ENCODE measurements at places on chromosomes 7 and 10.

DNA sequence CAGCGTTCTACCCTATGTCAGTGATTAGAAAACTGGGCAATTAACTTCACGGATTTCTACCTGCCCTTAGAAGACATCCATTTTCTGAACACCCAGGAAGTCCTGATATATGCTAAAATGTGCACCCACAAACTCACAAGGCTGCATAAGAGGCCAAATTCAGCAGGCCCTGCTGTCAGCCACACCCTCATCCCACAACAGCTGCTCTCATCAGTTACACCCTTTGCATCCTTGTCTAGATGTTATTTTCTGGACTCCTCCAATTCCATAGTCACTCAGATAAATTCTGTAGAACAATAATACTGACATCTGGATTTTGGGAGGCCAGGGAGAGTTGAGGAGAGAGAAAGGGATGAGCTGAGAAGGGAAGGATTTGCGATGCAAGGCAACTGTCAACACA lies 208.9 kb downstream of the TAX1BP1 start:
- no peak for DNase-seq

DNA sequence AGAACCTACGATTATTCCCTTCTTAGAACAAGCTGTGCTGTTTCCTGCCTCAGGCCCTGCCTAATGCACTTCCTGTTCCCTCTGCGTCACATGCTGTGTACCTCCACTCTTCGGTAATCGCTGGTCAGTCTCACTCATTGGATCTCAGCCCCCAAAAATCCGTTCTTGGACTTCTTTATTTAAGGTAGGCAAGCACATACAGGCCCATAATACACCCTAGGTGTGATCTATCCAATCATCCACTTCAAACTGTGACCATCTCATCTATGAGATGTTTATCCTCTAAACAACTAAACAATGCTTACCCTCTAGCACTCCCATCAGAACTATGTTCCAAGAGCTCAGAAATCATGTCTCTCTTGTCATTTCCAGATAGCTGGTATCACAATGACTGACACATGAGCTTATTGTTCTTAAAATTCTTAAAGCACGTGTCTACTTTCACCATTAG lies 83.9 kb downstream of the CADPS2 start:
- DNase-seq = no peak

DNA sequence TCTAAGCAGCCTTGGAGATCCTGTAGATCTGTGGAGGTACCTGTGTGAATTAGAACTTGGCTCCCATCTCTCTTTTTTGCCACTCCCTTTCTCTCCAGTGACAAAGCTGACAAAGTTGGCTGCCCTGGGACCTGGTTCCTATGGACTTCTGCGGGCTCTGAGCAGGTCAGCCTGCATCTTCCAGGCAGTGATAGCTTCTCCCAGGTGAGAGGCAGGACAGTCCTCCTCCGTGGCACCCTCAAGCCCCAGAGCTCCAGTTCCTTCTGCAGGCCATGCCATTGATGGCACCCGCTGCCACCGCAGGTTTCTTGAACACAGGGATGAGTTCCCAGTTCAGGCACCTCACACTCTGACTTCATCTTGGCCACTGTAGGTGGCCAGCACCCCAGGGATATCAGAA lies 73.5 kb upstream of the GRB10 start:
- DNase-seq = no peak

DNA sequence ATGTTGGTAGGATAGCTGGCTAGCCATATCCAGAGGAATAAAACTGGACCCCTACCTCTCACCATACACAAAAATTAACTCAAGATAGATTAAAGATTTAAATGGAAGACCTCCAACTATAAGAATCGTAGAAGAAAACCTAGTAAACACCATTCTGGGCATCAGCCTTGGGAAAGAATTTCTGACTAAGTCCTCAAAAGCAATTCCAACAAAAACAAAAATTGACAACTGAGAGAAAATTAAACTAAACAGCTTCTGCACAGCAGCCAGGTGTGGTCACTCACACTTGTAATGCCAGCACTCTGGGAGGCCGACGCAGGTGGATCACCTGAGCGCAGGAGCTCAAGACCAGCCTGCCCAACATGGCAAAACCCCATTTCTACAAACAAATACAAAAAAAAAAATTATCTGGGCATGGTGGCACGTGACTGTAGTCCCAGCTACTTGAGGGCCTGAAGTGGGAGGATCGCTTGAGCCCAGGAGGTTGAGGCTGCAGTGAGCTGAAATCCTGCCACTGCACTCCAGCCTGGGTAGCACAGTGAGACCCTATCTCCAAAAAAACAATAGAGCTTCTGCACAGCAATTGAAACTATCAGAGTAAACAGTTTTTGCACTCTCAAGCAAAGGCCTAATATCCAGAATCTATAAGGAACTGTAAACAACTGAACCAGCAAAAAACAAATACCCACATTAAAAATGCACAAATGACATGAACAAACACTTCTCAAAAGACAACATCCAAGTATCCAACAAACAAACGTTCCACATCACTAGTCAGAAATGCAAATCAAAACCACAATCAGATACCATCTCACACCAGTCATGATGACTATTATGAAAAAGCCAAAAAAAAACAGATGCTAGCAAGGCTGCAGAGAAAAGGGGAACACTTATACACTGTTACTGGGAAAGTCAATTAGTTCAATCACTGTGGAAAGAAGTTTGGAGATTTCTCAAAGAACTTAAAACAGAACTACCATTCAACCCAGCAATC lies 4.8 kb downstream of the CRPPA start:
- no peak for DNase-seq

DNA sequence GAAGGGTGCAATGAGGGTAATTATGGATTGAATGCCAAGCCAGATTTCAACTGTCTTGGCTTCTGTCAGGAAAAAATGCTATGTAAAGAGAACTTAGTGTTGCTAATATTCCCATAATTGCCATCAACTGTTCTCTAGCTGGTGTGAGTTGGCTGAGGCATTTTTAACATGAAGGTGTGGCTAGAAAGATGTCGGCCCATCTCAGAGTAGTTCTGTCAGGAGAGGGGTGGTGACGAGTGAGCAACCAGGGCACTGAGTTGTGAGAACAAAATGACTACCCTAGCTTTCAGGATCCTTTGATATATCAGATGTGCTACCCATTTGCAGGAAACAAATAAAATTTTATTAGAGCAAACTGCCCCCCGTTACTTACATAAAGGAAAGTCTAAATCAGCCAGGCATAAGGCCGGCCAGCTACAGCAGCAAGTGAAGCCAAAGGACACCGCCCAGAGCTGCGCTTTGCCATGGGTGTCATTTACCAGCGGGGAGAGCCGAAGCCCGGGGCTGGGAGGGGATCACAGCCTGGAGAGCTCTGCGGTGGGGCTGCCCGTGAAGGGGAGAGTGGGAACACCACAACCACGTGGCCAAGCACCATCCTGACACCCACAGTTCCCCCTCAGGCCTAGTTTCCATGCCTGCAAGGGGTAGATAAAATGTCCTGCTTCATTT lies 141.4 kb downstream of the ICA1 start:
- DNase-seq = no peak

GRCh38 chr10:49138361-49138891 lies 4.6 kb upstream of the FAM170B start:
- DNase-seq = no peak

GRCh38 chr7:44308596-44309270 lies 16.7 kb downstream of the CAMK2B start:
- DNase-seq = no peak

- no peak for DNase-seq
These were observed 2.1 kb downstream of the AVPI1 start for GRCh38 chr10:97684866-97685394.

- no peak for DNase-seq
These were observed 404.6 kb downstream of the LRMDA start for GRCh38 chr10:75836064-75836463.

GRCh38 chr7:90738249-90738648 lies 142.1 kb downstream of the CDK14 start:
- DNase-seq = no peak

- no peak for DNase-seq
These were observed 2.6 kb upstream of the CAMK2B start for GRCh38 chr7:44327981-44328380.

GRCh38 chr10:131760416-131761166 lies 140.2 kb upstream of the PPP2R2D start:
- no peak for DNase-seq

- DNase-seq = no peak
These were observed 35.8 kb upstream of the GRID1 start for GRCh38 chr10:86402283-86402941.

DNA sequence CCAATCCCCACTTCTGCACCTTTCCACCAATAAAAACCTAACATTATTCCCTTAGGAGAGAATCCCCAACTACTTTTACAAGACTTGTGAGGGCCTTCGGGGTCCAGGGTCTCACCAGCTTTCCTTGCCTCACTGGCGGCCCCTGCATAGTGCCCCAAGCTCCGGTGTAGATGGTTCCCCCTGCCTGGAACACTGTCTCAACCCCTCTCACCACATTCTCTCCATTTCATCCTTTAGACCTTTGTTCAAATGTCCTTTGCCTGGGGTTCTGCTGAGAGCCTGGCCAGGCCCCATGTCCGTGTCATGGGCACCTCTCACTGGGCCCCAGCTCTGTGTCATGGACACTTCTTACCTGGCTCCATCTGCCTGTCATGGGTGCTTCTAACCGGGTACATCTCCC lies 64.5 kb upstream of the SORCS3 start:
- DNase-seq = no peak

GRCh38 chr7:151336027-151336708 lies 5.4 kb upstream of the NUB1 start:
- DNase-seq = no peak

DNA sequence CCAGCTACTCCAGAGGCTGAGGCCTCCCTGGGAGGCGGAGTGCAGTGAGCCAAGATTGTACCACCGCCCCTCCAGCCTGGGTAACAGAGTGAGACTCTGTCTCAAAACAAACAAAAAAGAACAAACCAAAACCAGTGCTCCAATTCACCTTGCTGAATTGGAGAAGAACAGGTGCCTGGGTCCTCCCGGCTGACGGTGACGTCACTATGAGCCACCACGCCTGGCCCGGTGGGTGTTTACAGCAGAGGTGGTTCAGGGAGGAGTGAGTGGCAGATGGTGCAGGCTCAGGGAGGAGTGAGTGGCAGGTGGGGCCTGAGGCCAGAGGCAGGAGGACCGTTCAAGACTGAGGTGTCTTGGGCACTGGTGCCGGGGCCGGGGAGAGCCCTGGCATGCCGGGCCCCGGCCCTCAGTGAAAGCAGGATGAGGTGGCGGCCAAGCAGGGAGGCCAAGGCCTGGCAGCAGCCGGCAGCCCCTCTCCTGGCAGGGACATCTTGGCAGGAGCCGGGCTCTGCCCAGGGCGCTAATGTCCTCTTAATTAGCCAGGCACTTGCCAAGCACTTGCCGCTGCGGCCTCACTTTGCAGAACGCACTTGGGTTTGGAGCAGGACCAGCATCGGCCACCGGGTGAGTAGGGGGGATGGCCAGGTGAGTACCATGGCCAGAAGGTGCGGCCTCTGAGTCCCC lies 162.8 kb upstream of the TNRC18 start:
- no peak for DNase-seq

DNA sequence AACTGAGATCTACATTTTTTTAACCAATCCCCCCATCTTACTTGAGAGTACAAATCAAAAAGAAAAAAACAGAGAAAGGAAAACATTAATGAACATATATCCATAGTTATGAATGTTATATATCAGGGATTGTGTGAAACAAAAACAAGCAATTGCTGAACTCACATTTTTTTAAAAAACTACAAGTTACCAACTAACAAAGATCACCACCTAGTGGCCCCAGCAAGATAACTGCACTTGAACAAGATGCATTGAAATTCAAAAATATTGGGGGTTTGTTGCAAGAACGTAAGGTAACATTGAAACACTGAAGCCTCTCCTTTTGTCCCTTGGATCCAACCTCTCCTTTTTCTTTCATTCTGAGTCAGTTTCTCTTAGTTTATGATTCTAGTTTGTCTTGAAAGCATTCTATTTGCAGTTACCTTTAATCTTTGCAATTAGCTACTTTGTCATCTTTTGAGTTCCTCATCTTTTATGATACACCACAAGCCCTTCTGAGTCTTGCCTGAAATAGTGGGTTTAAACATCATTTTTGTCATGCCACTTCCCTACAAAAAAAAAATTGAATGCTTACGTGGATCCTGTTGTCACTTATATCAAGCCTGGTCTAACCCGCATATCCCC lies 87.3 kb upstream of the TES start:
- DNase-seq = no peak

DNA sequence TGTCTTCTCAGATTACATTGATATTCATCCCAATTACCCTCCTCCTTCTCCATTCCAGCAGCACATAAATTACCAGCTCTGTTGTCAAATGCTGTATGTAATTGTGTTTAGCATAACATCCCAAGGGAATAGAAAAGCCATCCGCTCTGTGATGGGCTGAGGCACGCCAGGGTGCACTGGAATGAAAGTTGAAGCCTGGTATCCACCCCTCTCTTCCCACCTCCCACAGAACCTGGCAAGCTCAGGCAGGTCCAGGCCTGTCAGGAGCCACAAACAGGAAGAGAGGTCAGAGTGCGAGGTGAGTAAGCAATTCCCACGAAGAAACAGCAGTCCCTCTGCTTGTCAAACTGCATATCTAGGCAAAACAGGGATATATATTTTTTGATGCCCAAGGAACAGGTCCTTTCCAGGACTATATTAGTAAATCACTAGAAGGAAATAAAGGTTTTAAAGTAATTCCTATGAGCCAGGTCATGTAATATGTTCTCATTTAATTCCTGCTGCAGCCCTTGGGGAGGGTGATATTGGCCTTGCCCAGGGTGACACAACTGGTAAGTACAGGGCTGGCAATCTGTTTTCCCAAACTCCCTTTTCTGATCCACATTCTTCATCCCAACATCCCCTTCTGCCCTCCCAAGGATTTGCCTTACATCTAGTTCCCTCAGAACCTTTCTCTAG lies 155.6 kb upstream of the GHITM start:
- DNase-seq = peak; percentile 64

- no peak for DNase-seq
These were observed 177.0 kb downstream of the ST7 start for GRCh38 chr7:117130262-117130661.

- no peak for DNase-seq
These were observed 117.5 kb upstream of the AGK start for GRCh38 chr7:141433698-141434097.

DNA sequence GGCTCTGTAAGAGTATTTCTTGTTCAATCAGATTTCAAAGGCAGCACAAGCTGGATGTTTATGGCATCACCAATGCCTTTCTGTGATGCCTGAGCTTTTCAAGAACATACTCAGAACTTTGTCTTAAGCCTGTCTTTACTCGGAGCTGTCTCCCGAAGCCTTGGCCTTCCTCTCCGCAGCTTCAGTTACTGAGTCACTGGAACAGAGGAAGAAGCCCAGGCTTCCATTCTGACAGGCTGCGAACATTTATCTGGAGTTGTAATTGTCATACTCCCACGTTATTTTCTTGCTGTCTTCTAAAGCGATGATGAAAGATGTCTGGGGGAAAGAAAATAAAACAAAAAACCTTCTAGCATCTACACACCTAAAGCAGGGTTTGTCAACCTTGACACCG lies 43.9 kb downstream of the GRK5 start:
- DNase-seq = no peak

Measured in BE2C (cell line).